ENCODE measurements at places on chromosomes 1 and 21.

DNA sequence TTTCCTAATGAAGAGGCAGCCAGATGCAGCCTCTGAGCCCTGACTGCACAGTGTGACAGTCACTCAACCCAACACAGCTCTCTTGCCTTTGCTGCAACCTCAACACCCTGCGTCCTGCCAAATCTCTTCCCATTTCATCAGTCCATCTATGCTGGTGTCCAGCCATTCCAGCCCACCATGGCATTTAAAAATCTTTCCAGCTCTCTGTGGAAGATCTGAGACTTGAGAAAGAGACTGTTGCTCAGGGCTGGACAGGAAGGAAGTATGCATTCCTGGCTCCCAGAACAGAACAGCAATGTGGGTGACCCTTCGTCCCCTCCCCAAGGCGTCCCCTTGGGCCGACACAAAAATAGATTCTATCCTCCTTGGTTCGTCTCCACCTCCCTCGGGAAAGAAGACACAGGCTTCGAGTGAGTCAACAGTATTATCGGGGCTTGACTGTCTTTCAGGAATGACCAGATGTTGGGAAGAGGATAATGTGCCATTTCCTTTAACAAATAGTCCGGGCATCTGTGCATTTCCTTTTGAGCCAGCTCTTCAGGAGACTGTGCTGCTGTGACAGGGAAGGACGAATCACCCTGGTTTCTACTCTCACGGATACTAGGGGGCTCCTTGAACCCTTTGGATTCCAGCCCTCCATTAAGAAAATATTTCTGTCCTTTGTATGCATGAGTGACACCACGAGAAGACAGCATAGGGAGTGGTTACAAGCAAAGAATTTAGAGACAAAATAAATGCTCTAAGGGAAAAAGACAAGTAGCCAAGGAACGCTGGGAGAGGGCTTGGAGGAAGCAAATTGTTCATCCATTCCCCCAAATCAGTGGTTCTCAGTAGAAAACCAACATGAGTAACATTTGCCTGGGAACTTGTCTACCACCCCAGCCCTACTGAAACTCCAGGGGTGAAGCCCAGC, 111.4 kb upstream of the CDC42BPA start:
- H3K4me1 ChIP-seq: no peaks in the 10 kb centered on the region
- no peaks in the 10 kb centered on the region for H3K36me3 ChIP-seq
- H3K4me3 ChIP-seq: no peak overlapping the region
- no peak overlapping the region for H3K27ac ChIP-seq
- DNase-seq: no peak
- peaks cover 20% of the 10 kb centered on the region for H3K27me3 ChIP-seq

DNA sequence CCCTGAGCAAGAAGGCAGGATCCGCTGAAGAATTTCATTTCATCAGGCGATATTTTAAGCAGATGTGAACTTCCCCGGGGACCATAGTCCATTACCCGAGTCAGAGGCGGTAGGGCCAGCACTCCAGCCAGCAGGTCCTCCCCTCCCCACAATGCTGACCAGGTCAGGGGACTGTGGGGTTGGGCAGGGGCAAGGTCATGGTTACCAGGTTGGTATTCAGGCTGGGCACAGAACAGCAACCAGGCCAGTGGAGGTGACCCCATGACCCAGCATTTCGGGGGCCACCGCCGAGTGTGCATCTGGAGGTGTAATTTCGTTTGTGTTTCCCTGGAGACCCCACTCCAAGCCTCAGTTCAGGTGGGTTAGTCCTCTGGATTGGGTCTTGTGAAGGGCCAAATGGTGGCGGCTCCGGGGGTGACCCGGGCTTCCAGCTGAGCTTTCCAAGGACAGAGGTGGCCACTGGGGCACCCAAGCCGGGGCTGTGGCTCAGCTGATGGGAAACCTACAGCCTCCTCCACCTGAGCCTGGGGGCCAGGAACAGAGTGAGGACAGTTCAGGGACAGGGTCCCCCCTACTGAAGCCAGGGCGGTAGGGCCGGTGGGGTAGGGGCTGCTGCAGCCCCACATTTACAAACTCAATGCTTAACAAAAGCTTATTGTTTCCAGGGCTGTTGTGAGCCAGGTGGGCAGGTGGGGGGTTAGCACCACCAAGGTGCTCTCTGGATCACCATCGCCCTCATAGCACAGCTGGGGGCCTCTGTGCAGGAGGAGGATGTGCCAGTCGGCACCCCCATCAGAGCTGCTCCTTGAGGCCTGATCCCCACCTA, 2.8 kb downstream of the PRDM16 start:
- no peak overlapping the region for H3K4me3 ChIP-seq
- peaks cover 4% of the 10 kb centered on the region for H3K4me1 ChIP-seq

GRCh38 chr1:78090472-78091133, 44.8 kb downstream of the GIPC2 start:
- H3K36me3 ChIP-seq: no peaks in the 10 kb centered on the region
- H3K27me3 ChIP-seq: peaks cover 6% of the 10 kb centered on the region
- H3K4me3 ChIP-seq: no peak overlapping the region
- DNase-seq: no peak
- H3K27ac ChIP-seq: no peak overlapping the region

GRCh38 chr1:207941665-207942064, 30.7 kb upstream of the CD34 start:
- H3K4me3 ChIP-seq: no peak overlapping the region
- no peaks in the 10 kb centered on the region for H3K36me3 ChIP-seq
- no peak for DNase-seq
- peaks cover 38% of the 10 kb centered on the region for H3K27me3 ChIP-seq
- H3K4me1 ChIP-seq: no peaks in the 10 kb centered on the region

DNA sequence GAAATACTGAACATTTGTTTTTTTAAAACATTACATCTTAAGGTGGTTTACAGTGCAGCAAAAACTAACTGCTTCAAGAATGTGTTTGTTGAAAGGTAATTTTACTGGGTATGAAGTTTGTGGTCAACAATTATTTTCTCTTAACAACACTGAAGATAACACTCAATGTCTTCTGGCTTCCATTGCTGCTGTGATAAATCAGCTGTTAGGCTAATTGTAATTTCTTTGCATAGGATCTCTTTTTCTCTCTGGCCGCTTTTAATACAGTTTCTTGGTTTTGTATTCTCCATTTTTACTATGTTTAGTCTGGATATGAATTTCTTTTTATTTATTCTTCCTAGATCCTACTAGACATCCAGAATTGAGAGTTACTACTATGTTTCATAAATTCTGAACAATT, 44.9 kb downstream of the DOCK7 start:
- H3K4me1 ChIP-seq: no peaks in the 10 kb centered on the region
- H3K36me3 ChIP-seq: peaks cover 28% of the 10 kb centered on the region
- H3K27me3 ChIP-seq: no peaks in the 10 kb centered on the region
- no peak overlapping the region for H3K27ac ChIP-seq
- H3K4me3 ChIP-seq: no peak overlapping the region

DNA sequence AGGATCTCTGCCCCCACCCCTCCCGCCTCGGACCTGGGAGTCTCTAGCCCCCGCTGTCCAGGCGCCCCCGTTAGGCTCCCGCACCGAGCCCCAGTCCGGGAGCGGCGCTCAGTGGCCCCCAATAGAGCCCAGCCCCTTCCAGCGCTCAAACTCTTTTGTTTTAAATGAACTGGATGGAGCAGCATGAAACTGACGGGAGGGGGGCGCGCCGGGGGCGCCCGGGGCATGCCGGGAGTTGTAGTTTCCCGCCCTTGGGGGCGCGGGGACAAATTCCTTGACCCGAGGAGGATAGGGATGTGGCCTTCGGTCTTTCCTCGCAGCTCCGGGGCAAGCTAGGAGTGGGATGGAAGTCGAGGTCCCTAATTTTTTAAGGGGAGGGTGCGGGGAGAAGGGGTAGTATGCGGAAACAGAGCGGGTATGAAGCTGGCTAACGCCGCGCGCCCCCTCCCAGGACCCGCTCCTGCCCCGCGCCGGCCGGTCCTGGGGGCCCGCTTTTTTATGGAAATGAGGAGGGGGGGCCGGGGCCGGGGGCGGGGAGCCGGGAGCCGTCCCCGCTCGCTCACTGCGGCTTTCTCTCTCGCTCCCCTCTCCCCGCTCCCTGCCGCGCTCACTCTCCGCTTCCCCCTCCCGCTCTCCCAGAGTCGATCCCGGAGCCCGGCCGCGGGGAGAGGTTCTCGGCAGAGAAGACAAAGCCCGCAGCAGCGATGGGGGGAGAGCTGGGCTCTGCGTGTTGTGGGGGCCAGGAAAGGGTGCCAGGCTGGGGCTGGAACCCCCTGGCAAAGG, at the start of gene MEX3A:
Gene MEX3A, minus strand, starts transcription at position 157 of the 783 bp plus-strand sequence. CDS start 467 bp downstream, outside the sequence.
- DNase-seq: peak; percentile 76
- peaks cover 14% of the 10 kb centered on the region for H3K4me1 ChIP-seq
- peaks cover 59% of the 10 kb centered on the region for H3K27me3 ChIP-seq
- peak within 1 kb of the TSS; percentile 80 for H3K4me3 ChIP-seq
